ENCODE measurements at places on chromosomes 4 and X.

- no peak for DNase-seq
These were observed 231.8 kb upstream of the GPRIN3 start for GRCh38 chr4:89539374-89539773.

- no peak for DNase-seq
These were observed 64.1 kb upstream of the GUCY1A1 start for GRCh38 chr4:155602351-155603140.

- peak; percentile 12 for DNase-seq
These were observed 28.4 kb downstream of the PDHA1 start for GRCh38 chrX:19372170-19372546.

DNA sequence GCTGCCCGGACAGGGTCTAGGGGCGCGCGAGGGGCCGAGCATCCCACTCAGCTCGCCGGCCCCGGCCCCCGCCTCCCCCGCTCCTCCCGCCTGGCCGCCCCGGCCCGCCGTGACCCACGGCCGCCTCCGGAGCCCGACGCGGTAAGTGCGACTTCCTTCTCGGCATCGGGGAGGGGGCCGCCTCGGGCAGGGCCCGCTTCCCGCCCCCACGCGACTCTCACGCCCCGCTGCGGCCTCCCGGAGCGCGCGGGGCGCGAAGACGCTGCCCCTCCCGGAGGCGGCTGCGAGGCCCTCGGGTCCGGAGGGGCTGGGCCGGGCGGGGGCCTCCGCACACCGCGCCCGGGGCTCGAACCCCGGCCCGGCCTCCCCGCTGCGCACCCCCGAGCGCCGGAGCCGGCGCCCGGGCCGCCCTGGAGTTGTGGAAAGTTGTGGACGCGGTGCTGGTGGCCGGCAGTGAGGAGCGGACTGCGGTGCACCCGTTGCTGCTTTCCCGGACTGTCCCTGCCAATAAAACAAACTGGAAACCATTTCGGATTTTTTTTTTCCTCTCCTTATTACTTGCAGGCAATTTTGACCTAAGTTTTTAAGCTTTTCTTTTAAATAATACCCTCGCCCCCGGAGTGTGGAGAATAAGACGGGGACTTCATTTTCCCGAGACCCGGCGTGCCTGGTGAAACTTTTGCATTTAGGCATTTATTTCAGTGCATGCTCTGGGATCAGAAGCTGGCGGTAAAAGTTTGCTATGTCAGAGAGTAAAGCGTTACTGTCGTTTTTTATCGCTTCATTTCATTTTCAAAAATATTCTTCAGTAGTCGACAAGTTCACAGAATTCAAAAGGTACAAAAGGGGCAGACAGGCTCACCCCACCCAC, 13.0 kb upstream of the TMEM156 start:
- DNase-seq, result no peak

DNA sequence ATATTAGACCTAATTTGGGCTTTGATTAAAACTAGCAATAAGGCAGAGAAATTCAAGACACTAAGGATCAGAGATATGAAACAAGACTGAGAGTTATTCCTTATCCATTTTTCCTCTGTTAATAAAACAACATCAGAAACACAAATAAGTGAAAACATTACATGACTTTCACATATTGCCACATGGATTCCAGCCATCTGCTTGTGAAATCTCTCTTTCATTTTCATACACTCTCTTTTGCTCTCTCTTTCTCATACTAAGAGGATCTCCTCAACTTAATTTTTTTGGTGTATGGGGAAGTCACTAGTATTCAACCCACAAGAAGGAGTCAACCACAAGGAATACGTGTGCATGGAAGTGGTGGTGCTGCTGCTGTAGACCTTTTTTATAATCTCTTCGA, 183.0 kb downstream of the LDB2 start:
- no peak for DNase-seq

- DNase-seq, result peak; percentile 7
These were observed 954.1 kb upstream of the INTU start for GRCh38 chr4:126678618-126679017.

GRCh38 chr4:83723609-83724008, 187.7 kb downstream of the GPAT3 start:
- DNase-seq, result no peak

DNA sequence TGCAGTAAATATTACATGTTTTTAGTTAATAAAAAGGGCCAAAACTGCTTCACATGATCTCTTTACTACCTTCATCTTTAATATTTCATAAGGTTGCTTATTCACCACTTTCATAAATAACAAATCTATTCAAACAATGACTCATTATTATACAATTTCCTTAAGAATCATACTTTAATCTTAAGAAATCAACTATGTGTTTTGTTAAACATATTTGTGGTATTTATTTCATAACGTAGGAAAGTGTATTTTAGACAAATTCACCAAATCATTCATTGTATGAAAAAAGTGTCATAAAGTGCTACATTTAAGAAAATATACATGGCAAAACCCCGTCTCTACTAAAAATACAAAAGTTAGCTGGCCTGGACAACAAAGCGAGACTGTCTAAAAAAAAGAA, 150.5 kb upstream of the RXFP1 start:
- no peak for DNase-seq

GRCh38 chr4:160523231-160523630, 1420.4 kb downstream of the RAPGEF2 start:
- DNase-seq, result no peak

GRCh38 chr4:137032222-137032621, 500.1 kb downstream of the PCDH18 start:
- peak; percentile 95 for DNase-seq

- no peak for DNase-seq
These were observed 313.0 kb downstream of the ARHGAP10 start for GRCh38 chr4:148044912-148045352.

GRCh38 chr4:79923281-79923680, 149.7 kb downstream of the ANTXR2 start:
- DNase-seq, result no peak

- no peak for DNase-seq
These were observed 46.1 kb downstream of the CCDC158 start for GRCh38 chr4:76374798-76375197.

GRCh38 chr4:8251110-8251883, 18.3 kb upstream of the HTRA3 start:
- DNase-seq, result no peak

GRCh38 chr4:76585272-76585671, 150.2 kb downstream of the SHROOM3 start:
- DNase-seq, result no peak

GRCh38 chrX:124098089-124098488, 136.6 kb downstream of the STAG2 start:
- DNase-seq, result peak; percentile 20

- no peak for DNase-seq
These were observed 11.9 kb downstream of the REPS2 start for GRCh38 chrX:16958356-16958755.

DNA sequence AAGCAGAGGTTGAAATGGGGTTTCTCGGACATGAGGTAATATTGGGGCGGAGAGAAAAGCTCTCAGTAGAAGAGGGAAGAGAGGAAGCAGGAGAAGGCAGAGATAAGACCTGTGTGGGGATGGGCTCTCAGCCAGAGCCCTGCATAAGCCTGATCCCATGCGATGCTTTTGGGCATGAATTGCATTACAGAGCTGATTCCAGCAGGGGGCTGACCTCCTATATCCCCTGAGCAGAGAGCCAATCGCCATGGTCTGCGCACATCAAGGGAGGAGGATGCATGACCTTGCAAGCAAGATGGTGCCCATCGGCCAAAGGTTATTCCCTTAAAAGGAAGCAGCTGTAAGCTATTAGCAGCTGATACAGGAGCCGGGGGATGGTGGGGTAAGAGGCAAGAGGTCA, 7.6 kb downstream of the ANOS1 start:
- no peak for DNase-seq

DNA sequence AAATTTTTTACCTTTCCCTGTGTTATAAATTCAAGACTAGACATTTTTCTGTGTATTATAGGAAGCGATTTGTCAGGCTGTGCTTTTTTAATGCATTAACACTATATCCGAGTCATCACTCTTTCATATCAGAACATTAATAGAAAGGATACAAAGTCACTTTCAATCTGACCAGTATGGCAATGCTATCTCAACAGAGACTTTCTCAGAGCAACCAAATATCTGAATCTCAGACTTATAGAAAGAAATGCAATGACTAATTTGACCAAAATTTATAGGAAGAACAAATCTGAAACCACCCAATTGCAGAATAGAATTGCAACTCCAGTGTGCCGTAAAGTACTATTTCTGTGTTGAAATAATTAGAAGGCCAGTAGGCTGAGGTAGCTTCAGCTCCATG, 473 bp upstream of the TKTL2 start:
- DNase-seq, result no peak

- no peak for DNase-seq
These were observed 91.2 kb upstream of the C1QTNF7 start for GRCh38 chr4:15336410-15337167.

DNA sequence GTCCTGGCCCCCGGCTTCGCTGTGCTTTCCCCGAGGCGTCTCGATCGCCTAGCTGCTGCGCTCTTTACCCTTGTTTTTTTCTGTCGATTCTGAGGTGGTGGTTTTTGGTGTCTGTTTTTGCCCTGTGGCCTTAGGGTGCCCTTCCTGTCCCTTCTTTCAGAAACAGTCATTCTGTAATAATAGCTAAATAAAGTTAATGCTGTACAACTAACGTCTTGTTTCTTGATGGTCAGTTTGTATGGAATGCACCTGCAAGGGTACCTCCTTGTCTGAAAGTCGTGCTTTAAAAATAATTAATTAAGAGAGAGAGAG, 686 bp downstream of the FIP1L1 start:
- DNase-seq, result no peak

DNA sequence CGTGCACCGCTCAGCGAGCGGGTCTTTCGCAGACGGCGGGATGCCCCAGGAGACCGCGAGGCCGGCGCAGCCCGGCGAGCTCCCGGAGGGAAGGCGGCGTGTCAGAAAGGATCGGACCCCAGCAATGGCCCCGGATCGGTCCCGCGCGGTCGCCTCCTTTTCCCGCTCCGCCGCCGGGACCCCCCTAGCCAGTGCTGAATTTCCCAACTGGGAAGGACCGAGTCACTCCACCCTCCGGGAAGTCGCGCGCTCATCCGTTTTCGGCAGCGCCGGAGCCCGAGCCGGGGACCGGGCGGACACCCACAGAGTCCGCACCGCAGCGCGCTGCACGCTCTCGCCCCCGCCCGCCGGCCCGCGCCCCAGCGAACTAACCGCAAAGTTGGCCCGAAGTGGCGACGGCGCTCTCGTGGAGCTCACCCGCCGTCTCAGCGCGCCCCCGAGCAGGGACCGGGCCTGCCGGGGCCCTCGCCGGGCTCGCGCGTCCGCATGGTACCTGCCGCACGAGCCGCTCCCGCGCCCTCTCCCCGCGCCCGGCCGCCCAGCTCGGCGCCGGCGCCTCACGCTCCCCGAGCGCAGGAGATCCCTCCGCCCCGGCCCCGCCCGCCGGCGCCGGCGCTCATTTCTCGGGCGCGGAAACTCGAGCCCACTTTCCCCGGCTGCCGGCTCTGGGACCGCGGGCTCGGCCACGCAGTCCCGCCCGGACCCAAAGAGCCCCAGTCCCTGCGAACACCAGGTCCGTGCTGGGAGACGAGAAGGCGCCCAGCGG, at the start of gene FAT1:
FAT1 (minus strand) TSS at position 565 of the 766 bp plus-strand sequence. CDS start 14,029 bp downstream, outside the sequence.
- DNase-seq, result no peak

DNA sequence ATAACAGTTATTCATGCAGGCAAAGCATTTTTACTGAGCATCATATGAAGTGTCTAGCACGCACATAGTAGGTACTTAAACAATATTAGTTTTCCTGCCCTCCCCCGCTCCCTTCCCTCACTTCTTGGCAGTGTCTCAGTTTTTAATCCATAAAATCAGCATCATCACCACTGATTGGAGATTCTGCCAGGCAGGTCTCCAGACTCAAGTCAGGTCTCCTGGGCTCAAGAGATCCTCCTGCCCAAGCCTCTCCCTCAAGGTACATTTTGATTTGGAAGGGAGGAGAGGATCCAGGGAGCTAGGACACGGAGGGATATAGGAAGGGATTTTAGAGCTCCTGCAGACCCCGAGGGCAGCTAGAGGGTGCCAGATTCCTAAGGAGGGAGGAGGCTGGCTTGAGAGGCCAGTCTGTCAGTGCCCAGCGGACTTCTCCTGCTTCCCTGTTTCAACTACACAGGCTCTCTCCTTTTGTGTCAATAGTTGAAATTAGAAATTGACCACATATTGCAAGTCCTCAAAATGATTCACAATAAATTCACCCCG, 4.4 kb upstream of the FAT1 start:
- no peak for DNase-seq

DNA sequence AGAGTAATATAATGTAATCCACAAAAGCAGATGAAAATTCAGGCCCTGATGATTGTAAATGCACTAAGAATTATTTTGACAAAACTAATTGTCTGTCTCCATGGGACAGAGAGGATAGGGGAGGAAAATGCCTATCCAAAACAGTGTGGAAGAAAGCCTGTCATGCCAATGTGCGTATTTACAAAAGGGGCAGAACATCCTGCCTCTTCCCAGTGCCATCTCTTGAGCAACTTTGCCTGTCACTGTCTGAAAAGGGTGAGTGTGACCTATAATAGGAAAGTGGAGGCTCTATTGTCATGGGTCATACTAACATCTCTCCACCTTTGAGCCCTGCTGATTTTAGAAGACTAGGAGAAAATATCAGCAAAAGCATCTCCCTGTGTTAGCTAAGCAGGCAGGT, 264.1 kb downstream of the UNC5C start:
- DNase-seq, result no peak

DNA sequence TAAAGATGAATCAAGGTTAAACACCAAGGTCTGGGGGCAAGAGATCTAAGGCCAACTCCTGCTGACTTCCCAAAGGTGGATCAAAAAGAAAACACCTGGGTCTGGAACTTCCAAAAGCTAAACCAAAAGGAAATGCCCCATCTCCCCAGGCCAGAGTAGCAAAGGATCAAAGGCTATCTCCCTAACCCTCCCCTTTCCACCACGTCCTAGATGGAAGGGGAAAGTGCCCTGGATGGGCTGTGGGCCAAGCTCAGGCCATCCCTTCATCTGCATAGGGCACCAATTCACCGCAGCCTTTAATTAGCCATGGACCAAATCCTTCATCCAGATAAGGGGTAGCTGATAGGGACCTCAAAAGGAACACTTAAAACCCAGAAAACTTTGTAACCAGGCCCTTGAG, 100.2 kb downstream of the WDFY3 start:
- DNase-seq, result no peak

DNA sequence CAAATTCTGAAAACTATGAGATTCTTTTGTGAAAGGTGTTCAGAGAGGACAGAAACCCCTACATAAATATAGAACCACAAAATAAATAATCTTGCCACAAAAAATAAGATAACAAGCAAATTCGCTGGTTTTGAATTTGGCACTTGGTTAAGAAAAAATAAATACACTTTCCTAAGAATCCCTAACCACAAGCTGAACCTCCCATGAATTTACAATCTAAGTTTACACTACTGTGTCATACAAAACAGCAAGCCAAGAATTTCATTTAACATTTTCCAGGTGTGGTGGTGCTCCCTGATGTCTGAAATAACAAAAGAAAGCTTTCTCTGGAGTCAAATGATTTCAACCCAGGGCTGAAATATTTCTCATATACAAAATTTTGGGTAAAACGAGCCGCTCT, 121.0 kb downstream of the KCNIP4 start:
- DNase-seq, result no peak

DNA sequence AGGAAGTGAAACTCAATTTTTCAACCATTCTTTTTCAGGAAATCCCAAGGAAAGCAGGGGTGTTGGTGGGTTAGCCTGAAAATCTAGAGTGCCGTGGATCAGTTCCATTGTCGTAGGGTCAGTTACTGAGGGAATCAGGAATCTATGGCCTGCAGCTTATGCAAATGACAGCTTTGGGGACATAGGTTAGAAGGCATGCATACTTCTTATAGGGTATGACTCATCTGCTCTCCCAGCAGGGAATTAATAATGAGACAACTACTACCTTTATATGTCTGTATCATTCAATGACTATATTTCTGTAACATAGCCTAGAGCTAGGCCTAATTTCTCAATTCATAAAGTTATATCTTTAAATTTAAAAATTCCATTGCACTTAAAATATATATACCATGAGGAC, 36.6 kb downstream of the ZNF41 start:
- DNase-seq, result no peak
